ENCODE measurements at places on chromosomes 2 and 18. TPM values are rescaled to one million over a fixed set of nuclear protein-coding genes. Genes with fewer than 3 reads are reported as not detected.

DNA sequence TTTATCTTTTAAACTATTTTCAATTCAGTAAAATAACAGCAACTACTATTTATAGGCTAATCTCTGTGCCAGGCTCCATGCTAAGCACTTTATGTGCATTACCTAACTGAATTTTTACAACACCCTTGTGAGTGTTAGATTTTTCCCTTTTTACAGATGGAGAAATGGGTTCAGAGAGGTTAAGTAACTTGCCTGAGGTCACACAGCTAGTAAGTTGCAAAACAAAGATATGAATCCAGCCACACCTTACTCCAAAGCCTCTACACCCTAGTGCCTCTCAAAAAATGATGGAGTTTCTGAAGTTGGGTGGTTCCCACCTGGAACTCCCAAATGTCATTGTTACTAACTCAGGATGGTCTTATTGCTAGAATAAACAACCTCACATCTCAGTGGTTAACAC is 60.8 kb downstream of the RHOB start:
- no peak for DNase-seq

DNA sequence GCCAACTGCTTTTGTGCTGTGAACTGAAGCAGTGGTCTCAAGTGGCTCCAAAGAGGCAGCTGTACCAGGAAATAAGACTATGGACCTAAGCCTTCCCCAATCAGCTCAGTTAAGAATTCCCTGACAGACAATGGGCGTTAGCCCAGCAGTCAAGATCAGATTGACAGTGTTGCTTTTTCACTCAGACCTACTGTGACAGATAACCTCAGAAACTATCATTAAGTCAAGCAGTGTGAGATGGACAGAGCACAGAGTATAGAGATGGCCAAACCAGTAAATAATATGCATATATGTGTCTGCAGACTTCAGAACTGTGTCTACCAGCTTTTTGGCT is 215.3 kb downstream of the ZFP36L2 start:
- no peak for DNase-seq

GRCh38 chr18:350953-351572 is 83.2 kb upstream of the THOC1 start:
- no peak for DNase-seq

DNA sequence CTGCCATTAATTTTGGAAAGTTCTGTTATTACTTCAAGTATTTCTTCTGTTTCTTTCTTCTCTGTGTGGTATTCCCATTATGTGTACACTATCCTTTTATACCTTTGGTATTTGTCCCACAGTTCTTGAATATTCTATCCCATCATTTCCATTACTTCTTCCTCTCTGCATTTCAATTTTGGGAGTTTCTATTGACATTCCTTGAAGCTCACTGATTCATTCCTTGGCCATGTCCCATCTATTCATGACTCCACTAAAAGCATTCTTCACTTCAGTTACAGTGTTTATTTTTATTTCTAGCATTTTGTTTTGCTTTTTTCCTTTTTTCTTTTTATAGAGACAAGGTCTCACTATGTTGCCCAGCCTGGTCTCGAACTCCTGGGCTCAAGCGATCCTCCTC is 30.3 kb downstream of the PROC start:
- no peak for DNase-seq

DNA sequence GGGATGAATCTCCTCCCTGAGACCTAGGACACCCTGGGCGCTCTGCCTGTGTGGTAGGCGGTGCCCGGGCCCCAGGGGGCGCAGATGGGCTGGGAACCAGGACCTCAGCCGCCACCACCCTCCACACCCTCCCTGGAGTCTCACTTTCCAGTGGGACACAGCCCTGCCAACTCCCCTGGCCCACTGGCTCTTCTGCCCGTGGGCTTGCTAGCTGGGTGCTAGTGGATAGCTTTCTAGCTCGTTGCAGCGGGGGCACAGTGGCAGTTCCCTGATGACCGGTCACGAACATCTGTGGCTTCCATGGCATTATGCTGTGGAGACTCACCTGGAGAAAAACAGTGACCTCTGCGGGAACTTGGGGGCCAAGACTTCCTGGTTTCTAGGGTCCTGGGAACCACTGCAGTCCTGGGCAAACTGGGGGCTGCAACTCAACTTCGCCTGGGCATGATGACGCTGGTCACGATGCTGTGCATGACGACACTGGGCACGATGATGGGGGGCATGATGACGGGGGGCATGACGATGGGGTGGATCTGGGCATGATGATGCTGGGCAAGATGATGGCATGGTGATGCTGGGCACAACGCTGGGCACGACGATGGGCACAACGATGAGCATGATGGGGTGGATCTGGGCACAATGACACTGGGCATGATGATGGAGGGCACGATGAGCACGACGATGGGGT is 31.0 kb upstream of the ALLC start:
- DNase-seq = no peak

DNA sequence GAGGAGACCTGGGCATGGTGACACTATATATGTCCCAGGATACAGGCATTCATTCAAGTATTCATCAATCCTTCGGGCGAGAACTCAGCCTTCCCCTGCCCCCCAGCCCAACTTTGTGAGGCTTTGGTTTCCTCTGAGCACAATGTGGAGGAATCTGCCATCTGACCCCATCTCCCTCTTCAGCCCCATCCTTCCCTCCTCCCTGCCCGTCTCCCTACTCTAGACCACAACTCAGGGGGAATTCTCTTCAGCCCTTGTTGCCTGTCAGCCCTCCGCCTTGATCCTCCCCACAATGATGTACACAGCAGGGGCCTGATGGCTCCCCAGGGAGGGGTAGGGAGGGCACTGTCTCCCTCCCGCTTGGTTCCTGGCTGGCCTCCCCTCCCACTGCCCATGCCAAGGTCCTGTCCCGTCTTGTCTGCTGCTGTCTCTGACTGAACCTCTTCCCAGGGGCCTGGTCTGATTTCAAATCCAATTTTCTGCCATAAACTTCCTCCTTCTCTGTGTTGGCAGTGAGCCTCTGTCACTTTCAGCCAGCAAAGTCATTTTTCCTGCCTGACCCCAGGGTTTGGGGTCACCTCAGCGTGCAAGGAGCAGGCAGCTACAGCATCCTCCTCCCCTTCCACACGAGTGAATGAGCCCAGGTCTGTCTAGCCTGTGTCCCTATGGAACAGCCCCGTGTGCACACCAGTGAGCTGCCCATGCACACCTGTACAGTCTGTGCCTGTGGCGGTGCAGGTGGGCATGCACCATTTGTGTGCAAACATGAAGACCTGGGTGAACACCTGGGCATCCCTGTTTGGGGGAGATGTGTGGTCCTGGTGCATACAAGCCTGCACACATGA is 197.3 kb downstream of the CELF4 start:
- DNase-seq = no peak

- no peak for DNase-seq
These were observed 92.3 kb upstream of the CTDP1 start for GRCh38 chr18:79587226-79587741.

Gene PRKAG3
- total RNA-seq = not detected

All from activated CD8-positive, alpha-beta T cell treated with anti-CD3 and anti-CD28 coated beads for 36 hours (primary cell).